NCI-H1930 (cell line): ENCODE measurements at places on chromosomes 1 and 21.

DNA sequence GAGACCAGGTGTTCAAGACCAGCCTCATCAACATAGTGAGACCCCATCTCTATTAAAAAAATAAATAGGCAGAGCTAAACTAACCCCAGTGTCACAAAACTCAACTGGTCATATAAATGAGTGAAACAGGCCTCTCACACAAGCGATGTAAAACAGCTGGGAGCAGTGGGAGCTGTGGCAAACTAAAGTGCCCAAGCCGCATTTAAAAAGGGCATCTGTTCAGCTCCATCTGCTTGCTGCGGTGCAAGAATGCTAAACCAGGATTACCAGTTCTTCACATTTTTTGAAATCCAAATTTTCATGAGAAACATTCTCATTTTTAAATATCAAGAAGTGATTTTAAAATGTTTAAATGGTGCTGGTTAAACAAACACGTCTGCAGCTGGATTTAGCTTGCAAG lies 50.0 kb upstream of the WNT2B start:
- no peak for DNase-seq

GRCh38 chr1:158104891-158105290 lies 75.8 kb upstream of the CD1D start:
- DNase-seq = no peak

GRCh38 chr1:66732407-66733166 lies 19.7 kb upstream of the DYNLT5 start:
- DNase-seq = no peak

DNA sequence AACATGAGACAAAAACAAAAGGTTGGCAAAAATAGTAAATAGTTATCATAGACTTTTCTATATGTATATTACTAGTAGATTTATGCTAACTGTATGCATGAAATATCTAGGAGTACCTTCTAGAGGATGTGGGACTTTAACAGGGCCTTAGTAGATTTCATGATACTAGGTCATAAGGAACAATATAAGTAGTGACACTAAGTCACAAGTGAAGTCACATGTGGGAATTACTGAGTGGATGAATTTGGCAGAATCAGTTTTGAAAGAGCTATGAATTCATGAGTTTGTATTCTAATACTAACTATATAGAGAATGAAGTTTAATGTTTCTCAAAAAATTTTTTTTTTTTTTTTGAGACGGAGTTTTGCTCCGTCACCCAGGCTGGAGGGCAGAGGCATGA lies 53.1 kb upstream of the GPR25 start:
- DNase-seq = no peak

- DNase-seq = no peak
Observed at GRCh38 chr1:11301601-11302000, 28.6 kb downstream of the UBIAD1 start.

GRCh38 chr1:38454236-38454635 lies 405.3 kb downstream of the RRAGC start:
- no peak for DNase-seq

GRCh38 chr1:192892934-192893333 lies 84.1 kb downstream of the RGS2 start:
- no peak for DNase-seq

DNA sequence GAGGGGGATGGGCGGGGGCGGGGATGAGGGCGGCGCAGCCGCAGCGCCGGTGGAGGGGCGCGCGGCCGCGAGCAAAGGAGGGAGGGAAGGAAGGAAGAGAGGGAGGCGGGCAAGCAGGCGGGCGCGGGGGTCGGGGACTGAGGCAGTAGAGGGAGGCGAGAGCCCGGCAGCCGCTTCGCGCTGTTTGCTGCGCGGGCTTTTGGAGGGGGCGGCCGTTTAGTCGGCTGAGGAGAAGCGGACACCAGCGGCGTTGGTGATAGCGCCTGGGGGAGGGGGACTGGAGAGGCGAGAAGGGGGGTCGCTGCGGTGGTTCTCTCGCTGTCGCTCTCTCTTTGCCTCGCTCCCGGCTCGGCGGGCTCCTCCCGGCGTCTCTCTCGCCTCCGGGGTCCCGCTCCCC lies at the start of gene HS2ST1:
HS2ST1 (plus strand) TSS at position 35 of the 397 bp plus-strand sequence.
- no peak for DNase-seq

- no peak for DNase-seq
Observed at GRCh38 chr1:212219679-212220463, 65.3 kb upstream of the PPP2R5A start.

- DNase-seq = no peak
Observed at GRCh38 chr1:241895013-241895412, 47.0 kb downstream of the EXO1 start.

DNA sequence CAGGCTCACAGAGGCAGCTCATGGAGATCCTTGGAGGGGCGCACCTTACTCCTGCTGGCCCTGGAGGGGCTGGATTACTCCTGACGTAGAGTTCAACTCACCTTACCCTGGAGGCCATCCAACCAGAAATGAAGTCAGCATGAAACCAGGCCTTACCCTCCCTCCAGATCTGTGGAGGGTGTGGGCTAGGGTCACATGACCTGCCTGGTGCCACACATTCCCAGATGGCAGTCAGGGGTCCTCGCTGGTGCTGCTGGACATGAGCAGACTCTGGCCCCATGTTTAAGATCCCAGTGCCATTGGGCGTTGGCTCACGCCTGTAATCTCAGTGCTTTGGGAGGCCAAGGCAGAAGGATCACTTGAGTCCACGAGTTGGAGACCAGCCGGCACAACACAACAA lies 4.5 kb downstream of the C21orf58 start:
- DNase-seq = no peak

DNA sequence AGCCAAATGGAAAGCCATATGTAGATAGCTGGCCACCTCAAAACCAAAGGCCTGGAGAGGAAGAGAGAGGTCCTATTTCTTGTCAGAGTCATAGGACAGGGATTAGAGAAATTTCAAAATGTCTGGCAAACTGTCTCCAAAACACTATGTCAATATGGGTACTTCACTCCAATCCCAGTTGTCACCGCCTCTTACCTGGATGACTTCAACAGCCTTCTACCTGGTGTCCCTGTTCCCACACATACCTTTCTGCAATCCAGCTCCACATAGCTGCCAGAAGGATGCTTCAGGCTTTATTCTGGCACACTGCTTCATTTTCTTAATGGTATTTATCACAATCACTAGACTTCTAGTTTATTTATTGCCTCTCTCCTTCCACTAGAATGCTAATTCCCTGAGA lies 14.5 kb downstream of the PTGER3 start:
- no peak for DNase-seq

DNA sequence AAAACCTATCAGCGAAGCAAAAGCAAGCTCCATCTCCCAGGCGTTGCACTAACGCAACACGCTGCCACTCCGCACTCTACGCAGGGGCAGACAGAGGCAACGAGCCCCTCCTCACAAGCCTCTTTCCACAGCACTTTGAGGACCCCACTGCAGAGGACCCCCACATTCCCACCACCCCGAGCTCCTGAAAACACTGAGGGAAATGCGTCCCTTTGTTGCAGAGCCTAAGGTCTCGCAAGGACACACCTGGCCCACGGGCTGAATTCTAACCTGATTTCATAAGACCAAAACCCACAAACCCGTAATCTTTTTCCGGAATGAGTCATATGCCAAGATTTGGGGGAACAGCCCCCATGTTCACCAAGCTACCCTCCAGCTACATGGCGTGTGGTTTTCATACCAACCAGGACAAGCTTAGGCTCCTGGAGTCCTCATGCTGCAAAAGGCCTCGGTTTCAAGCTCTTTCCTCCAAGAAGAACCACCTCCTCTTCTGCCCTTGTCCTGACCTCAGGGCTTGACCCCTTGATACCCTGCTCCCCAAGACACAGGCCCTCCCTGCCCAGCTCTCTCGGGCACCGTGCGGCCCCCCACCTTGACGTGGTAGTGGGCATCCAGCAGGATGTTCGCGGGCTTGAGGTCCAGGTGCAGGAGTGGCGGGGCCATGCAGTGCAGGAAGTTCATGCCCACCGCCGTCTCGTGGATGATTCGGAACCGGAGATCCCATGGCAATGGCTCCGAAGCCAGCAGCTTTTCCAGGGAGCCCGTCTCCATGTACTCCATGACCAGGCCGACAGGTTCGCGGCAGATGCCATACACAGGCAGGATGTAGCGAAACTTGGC lies 10.7 kb downstream of the RIPK4 start:
- no peak for DNase-seq

- DNase-seq = no peak
Observed at GRCh38 chr1:156554971-156555370, 17.4 kb downstream of the IQGAP3 start.

GRCh38 chr1:168004531-168004930 lies 67.7 kb upstream of the MPC2 start:
- no peak for DNase-seq

DNA sequence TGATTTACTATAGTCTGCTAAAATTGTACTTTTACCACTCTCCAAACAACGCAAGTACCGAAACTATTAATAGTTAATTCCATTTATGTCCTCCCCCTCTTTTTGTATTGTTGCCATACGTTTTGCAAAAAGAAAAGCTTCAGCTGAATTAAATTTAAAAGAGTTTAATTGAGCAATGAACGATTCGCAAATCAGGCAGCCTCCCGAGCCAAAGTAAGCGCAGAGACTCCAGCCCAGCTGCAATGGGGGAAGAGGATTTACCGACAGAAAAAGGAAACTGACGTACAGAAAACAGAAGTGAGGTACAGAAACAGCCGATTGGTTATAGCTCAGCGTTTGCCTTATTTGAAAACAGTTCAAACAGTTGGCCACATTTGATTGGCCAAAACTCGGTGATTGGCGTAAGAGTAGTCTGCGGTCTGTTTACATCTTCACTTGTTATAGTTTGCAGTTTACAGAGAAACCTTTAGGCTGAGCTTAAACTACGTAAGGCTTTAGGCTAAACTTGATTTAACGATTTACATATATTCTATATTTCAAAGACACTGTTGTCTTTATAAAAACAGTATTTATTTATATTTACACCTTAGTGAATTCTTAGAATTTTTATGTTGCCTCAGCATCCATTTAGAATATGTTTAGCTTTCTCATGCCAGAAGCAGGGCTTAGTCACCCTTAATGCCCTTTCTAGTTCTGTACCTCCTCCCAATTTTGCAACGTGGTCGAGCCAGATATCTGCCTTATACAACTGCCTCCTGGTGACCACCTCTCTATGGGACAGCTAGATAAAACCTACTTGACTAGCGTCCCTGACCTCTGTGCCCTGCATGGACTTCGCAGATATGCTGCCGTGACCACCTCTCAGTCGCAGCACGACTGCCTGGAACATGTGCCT lies 23.8 kb downstream of the CR1 start:
- DNase-seq = no peak

DNA sequence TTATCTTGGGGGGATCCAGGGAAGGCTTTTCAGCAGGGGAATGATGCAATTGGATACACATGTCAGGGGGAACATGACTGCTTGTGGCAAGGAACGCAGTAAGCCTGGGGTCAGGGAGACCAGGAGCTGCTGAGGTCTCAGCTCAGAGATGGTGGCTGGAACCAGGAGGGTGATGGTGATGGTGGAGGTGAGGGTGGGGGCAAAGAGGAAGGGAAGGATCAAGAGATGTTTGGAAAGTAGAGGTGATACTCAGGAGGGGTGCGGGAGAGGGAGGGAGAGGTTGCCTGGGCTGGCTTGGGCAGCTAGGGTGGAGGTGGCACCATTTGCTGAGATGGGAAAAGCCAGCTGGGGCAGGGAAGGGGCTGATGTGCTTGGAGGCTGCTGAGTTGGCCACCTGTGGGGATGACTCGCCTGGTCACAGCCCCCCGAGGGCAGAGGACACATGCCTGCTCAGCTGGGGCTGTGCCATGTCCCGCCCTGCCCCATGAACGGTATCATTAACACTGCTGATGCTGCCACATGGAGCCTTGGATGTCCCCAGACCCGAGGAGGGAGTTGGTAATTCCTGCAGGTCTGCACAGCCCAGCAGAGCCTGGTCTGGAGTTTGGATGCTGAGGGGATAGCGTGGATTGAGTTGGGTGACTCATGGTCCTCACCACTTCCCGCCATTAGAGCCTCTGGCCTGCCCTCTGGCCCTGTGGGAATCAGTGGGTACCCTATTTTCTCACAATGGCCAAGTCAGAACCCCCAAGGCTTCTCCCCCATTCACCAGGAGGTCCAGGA lies 6.3 kb upstream of the PADI1 start:
- DNase-seq = no peak

- no peak for DNase-seq
Observed at GRCh38 chr1:160208557-160209320, 3.6 kb downstream of the PEA15 start.

- no peak for DNase-seq
Observed at GRCh38 chr1:97457446-97458089, 463.3 kb downstream of the DPYD start.

DNA sequence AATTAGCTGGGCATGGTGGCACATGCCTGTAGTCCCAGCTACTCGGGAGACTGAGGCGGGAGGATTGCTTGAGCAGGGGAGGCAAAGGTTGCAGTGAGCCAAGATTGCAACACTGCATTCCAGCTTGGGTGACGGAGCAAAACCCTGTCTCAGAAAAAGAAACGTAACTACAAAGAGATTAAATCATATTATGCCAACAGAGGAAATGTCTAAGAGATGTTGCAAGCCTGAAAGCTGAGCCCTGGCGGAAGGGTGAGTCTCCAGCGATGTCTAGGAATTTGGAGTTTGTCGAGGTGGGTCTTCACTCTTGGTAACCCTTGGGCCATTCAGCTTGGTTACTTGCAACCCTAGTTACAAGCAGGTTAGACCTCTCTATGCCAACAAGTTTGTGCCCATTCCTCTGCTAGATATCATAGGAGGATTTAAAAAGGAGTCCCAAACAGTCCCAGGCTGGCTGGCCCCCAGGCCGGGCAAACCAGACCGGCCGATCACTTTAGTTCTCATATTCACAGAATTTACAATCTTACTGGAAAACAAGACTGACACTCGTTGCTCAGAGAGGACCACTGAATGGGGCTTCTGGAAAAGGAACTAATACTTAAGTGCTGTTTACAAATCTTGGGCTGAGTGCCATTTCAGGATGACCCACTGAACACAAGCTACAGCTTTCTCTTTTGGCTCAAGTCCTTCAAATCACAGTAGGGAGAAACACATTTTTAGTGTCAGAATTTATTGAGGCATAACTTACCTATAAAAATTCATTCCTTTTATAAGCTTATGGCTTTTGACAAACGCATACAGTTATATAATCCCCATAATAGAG lies 27.1 kb downstream of the SLC30A1 start:
- no peak for DNase-seq
